Naive thymus-derived CD8-positive, alpha-beta T cell (primary cell): ENCODE measurements at places on chromosomes 12 and 14.

DNA sequence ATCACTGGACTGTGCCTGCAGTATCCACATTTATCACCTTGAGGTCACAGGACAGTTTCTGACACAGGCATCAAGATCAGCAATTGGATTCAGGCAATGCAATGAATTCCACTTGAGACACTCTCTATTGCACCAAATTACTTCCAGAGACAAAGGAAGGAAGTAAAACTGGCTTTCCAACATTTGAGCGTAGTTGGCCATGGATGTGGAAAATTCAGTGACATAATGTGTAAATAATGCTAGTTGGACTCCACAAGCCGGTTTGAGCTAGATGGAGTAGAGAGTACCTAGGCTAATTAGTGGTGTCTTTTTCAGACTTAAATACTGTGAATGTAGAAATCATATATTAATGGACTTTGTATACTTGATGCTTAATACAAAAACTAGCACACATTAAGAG lies 168.3 kb upstream of the SYT1 start:
- DNase-seq, result no peak

DNA sequence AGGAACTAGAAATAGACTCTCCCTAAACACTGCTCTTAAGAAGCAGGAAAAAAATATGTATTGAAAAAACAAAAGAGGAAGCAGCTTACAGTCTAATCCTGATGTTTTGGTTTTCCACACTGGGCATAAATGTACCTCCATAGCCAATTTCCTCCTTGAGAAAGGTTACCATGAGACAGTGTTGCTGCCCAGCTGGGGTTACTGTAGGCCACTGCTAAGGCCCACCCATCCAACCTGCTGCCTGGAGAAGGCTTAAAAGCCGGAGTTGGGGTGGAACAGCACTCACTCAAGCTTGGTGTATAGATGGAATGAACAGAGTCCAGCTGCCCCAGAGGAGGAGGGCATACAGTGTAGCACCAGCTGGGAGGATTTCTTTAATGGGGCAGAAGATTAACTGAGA lies 41.1 kb downstream of the ERG28 start:
- no peak for DNase-seq

GRCh38 chr12:105041186-105041585 lies 43.1 kb downstream of the ALDH1L2 start:
- DNase-seq, result no peak

GRCh38 chr12:111792856-111793235 lies 26.1 kb downstream of the ALDH2 start:
- no peak for DNase-seq

DNA sequence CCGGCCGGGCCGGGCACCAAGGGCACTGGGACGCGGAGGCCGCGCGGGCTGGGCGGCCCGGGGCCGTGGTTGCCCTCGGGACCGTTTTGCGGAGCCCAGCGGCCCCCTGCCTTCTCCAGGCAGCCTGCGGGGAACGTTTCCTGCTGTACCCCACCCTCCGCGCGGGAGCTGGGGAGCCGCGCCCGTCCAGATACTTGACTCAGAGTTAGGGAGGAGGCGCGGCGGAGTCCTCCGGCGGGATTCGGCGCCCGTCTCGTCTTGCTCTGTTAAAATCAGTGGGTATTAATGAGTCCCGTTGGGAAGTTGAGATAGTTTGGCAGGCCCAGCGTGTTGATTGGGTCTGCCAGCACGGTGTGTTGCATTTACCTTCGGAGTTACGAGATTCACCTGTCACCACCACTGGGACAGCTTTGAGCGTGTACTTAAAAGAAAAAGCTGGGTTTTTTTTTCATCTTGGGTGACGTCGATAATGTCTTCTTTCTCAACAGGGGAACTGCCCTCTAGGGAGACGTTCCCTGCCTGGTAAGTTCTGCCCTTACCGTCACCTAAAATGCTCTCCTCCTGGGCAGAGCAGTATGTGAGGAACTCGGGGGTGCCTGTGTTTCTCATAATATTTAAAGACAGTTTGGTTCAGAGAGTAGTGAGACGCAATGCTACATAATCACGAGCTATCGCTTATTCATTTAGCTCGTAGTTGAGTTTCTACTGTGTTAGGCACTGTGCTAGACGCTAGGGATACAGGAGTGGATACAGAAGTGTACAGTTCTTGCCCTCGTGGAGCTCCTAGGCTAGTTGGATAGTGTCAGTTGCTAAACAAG lies 596 bp downstream of the DLST start:
- DNase-seq, result peak; percentile 57

DNA sequence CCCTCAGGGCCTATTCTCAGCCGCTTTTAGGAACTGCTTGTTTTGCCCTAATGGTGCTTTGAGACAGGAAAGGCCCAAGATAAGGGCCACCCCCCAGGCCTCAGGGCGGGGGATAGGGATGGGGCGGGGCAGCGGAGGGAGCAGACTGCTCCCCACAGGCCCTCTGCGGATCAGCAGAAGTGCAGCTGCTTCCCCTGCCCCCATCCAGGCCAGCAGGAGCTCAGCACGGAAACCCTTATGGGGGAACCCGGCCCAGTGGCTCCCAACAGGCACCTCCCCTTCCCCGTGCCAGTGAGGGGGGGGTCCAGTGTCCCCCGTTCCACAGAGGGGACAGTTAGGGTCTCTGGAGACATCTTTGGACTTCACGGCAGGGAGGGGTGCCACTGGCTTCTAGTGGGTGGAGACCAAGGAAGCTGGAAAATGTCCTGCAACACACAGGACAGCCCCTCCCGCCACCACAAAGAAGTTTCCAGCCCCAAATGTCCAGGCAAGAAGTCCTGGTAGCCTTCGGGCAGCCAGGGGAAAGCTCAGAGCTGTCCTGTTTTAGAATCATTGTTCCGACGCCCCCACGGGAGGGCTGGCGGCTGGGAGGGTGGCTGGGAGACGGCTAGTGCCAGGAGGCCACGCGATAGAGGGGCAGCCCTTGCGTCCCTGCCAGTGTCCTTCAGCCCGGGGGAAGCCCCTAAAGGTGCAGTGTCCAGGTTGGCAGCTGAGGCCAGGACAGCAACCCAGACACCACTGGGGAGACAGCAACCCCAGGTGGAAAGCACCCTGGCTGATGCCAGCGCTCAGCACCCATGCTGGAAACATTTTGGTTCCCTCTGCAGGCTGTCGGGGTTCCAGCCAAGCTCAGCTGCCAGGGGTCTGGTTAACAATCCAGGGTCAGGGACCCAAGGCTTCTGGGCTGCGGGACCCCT lies 10.4 kb upstream of the GPR132 start:
- DNase-seq, result peak; percentile 41

DNA sequence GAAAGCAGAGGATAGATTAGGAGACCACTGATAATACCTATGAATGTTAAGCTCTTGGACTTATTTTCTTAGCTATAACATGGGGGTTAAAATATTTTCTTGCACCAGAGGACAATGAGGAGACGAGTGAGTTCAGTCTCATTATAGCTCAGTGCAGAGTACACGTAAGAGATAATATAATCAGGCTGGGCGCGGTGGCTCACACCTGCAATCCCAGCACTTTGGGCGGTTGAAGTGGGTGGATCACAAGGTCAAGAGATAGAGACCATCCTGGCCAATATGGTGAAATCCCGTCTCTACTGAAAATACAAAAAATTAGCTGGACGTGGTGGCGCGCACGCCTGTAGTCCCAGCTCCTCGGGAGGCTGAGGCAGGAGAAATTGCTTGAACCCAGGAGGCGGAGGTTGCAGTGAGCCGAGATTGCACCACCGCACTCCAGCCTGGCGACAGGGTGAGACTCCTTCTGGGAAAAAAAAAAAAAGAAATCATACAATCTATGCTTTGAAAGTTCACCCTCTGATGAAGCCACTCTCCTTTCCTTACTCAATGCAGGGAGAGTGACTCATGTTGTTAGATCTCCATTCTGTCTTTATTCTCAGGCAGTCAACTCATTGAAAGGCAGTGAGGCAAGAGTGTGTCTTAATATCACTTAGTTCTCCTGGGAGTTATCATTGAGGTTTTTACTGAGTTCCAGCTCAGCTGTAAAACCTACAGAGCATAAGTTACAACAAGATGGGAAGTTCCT lies 134.2 kb downstream of the SYNE2 start:
- DNase-seq, result no peak

- no peak for DNase-seq
These were observed 13.5 kb downstream of the SRGAP1 start for GRCh38 chr12:63857771-63858670.

DNA sequence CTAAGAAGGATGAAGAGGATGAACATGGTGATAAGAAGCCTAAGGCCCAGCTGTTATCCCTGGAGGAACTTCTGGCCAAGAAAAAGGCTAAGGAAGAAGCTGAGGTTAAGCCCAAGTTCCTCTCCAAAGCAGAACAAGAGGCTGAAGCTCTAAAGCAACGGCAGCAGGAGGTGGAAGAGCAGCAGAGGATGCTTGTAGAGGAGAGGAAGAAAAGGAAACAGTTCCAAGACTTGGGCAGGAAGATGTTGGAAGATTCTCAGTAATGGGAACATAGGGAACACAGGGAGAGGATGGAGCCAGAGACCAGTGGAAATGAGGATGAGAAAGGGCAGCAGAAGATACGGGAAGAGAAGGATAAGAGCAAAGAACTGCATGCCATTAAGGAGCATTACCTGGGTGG lies 27.5 kb upstream of the KRT77 start:
- no peak for DNase-seq

- DNase-seq, result no peak
These were observed 698 bp downstream of the ACOT6 start for GRCh38 chr14:73613046-73613383.

GRCh38 chr14:22427771-22428231 lies 161.2 kb downstream of the DAD1 start:
- DNase-seq, result no peak

DNA sequence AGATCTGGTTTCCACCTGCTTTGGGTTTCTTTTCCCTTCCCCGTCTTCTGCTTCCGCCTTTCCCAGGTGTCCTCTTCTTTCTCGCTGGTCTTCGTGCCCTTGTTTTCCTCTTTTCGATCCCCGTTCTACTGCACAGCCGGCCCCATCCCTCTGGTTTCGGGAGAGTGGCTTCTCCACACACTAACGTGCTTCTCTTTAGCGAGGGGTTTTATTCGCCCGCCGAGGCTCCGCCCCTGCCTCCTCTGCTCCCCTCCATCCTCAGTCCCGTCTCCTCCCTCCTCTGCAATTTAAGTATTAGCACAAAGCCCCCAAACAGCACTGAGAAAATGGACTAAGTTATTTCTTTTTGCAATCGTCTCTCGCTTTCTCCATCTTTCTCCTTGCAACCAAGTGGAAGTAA lies at the start of gene SLC7A8:
Gene SLC7A8 (minus strand): TSS at position 182 of the 400 bp plus-strand sequence. CDS start 746 bp downstream, outside the sequence.
- DNase-seq, result peak; percentile 22

GRCh38 chr12:69057742-69058141 lies 124.8 kb upstream of the CPM start:
- DNase-seq, result no peak

DNA sequence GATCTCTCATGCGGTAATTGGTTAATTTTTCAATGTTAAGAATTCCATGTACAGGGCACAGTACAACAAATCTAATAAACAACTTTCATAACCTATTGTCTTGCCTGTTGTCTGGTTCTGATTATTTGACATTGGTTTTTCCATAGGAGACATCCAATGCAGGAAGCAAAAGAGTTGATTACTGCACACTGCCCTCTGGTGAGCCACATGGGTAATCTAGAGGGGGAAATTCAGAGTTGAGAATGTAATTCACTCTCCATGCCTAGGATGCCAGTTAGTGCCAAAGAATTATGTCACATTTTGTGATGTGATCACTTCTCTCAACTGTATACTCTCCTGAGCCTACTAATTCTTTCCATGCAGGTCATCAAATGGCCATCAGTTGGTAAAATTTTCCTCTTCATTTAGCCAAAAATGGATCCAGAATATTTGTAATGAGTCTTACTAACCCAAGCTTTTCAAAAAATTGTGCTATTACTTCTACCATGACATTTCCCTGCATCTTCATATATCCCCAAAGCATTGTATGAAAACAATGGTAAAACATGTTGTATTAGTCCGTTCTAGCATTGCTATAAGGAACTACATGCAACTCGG lies 17.7 kb upstream of the CCDC91 start:
- no peak for DNase-seq

- no peak for DNase-seq
These were observed 59.2 kb upstream of the TSPAN8 start for GRCh38 chr12:71216725-71217579.

DNA sequence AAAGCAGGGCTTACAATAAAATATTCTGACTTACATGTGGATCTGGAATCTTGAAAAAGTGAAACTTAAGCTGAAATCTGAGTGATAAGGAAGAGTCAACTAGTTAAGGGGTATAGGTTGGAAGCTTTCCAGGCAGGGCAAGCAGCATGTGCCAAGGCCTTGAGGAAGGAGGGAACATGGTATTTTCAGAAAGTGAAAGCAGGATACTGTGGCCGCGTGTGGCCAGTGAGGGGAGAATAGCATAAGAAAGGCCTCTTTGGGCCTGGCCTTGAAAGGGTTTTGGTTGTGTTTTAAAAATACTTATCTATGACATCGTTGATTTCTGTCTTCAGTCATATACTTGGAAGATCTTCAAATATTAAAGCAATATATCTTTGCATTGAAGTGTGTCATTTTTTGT lies 213.4 kb downstream of the AKAP6 start:
- no peak for DNase-seq

DNA sequence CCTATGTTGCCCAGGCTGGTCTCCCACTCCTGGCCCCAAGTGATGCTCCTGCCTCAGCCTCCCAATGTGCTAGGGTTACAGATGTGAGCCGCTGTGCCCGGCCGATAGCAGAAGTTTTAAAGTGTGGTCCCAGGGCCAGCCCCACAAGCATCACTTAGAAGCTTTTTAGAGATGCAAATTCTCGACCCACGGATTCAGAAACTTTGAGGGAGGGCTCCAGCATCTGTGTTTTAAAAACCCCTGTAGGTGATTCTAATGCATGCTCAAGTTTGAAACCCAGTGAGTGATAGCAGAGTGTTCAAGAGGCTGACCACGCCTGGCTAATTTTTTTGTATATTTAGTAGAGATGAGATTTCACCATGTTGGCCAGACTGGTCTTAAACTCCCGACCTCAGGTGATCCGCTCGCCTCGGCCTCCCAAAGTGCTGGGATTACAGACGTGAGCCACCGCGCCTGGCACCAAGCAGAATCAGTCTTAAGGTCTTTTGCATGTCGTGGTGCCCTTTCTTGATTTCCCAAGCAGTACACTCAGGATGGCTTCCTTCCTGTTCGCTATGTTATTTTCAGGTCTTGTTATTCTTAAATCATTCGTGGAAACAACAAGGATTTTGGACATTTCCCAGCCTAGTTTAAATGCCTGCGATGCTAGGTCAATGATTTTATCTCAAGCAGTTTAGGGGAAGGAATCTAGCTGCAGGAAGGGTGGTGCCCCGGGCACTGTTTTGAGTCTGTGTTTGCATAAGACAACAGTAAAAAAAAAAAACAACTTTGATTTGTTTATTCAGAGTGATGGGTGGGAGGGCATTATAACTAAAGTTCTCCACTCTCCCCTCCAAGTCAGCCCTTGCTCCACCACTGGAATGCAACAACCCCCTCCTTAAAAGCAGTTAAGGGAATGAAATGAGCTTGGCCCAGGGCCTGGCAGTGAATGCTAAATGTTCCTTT lies 9.2 kb upstream of the RILPL2 start:
- no peak for DNase-seq

GRCh38 chr12:113369391-113369985 lies 11.1 kb downstream of the PLBD2 start:
- DNase-seq, result no peak

GRCh38 chr14:58540749-58541632 lies 96.8 kb upstream of the DACT1 start:
- DNase-seq, result no peak

GRCh38 chr14:102058146-102058545 lies 28.7 kb downstream of the HSP90AA1 start:
- DNase-seq, result no peak

- no peak for DNase-seq
These were observed 28.7 kb downstream of the CCDC85C start for GRCh38 chr14:99575043-99576023.

- DNase-seq, result no peak
These were observed 91.5 kb downstream of the APAF1 start for GRCh38 chr12:98736352-98737321.

GRCh38 chr12:11941606-11942337 lies 129.0 kb upstream of the BCL2L14 start:
- no peak for DNase-seq
